Endodermal cell (in vitro differentiated cells): ENCODE measurements at places on chromosomes 2 and 18. TPM values are rescaled to one million over a fixed set of nuclear protein-coding genes. Genes with fewer than 3 reads are reported as not detected.

Gene ATOH8
- total RNA-seq, result 0.16 to 1.6 TPM (median 1.1 TPM) in 3 replicates

DNA sequence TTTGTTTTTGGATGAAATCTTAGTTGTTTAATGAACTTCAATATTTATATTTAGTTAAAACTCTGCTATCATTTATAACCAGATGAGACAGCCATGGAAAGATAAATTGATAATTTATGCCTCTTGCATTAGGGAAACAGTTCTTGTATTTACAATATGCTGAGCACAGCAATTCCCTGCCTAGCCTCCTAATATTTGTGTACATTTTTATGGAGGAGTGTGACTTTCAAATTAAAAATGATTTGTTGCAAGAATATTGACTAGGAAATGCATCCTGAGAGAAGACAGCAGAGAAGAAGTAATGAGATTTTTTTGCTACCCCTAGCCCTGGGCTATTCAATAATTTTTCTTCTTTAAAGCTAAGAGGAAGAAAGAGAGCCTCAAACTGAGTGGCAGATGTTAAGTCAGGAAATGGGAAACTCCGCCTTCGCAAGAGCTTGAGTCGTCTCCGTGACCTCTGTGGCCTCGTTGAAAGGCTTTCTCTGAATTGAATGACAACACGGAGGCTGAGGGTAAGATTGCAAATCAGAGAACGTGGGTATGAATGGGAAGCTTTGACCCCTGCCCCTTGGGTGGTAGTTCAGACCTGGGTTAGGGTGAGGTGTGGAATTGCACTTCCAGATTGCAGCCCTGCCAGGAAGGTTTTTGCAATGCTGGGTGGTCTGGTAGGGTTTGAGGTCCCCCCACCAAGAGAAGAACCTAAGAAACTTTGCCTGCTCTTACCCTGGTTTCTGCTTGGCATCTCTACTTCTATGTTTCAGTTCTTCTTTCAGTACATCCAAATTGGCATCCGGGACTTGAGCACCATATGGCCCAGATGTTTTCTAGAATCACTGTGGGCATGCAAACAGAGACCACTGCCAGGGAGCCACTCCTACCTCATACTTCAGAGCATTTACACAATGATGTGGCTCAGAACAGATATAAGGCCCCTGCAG, 210.3 kb upstream of the RBMS1 start:
- peak; percentile 54 for DNase-seq

DNA sequence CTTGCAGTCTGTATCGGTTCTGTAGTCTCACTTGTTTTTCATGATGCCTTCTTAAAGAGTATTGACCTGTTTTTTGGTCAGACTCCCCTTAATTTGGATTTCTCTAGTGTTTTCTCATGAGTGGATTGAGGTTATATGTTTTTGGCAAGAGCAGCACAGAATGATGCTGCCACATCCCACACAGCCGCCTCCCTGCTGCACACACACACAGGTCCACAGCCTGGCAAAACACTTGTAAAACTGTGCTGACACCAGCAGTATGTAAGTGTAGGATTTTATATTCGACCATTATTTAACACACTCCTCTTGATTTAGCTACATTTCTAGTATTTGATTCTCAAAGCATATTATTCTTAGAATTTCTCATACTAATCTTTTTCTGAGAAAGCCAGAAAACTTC, 68.1 kb downstream of the ITGB1BP1 start:
- no peak for DNase-seq

GRCh38 chr18:79367989-79368388, 27.7 kb upstream of the NFATC1 start:
- no peak for DNase-seq

DNA sequence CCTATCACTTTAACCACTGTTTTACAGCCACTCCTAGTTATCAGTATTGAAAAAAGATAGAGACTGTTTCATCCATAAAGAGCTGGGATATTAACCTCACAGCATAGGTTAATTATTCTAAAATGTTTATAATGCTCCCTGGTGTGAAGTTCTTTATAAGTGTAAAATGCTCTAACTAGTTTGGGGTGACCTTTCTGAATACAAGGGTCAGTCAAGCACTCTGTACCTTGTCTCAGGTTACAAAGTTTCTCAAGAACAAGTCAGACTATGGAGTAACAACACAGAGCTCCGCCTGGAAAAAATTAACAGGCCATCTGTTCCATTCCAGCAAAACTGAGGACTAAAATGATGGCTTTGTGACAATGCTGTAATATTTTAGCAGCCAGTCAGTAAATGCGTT, 107.4 kb downstream of the NOL4 start:
- DNase-seq, result no peak

Gene STON1
- 12.1 to 19.5 TPM (median 17.9 TPM) in 3 replicates for total RNA-seq
